ENCODE measurements at places on chromosomes 5 and 9. TPM values are rescaled to one million over a fixed set of nuclear protein-coding genes. Genes with fewer than 3 reads are reported as not detected.

Gene DNLZ
- total RNA-seq, result 58.4 TPM

Gene CCL21
- total RNA-seq, result 1,821 TPM

Gene GRM6
- not detected for total RNA-seq

Gene ROPN1L
- total RNA-seq, result not detected

Gene TMEM215
- total RNA-seq, result not detected

Gene EQTN
- total RNA-seq, result 0.45 TPM

Gene TOMM5
- 66.2 TPM for total RNA-seq

Gene TEX48
- not detected for total RNA-seq

Gene CAMK4
- total RNA-seq, result 0.45 TPM

Gene IZUMO3
- total RNA-seq, result not detected

Gene EXD3
- 22.2 TPM for total RNA-seq

Gene SEC61B
- 203 TPM for total RNA-seq

Gene SLC45A2
- not detected for total RNA-seq

Gene PLEKHG4B
- 8.2 TPM for total RNA-seq

Gene SHISAL2B
- not detected for total RNA-seq

Gene LRRC70
- total RNA-seq, result 9.9 TPM

Gene REEP2
- total RNA-seq, result 3.6 TPM

Gene ATP10B
- not detected for total RNA-seq

Gene MEGF10
- total RNA-seq, result under 0.01 TPM

Gene NFIB
- total RNA-seq, result 57.9 TPM

Gene NUTM2F
- not detected for total RNA-seq

Measured in thyroid gland (tissue), 4 donors.